Stimulated activated CD4-positive, alpha-beta T cell treated with anti-CD3 and anti-CD28 coated beads, TNF-alpha, amount 100 ng/mL, for 1 hour (primary cell): ENCODE measurements at places on chromosomes 12 and 14.

GRCh38 chr14:96095058-96095457, 55.9 kb downstream of the C14orf132 start:
- DNase-seq = no peak

DNA sequence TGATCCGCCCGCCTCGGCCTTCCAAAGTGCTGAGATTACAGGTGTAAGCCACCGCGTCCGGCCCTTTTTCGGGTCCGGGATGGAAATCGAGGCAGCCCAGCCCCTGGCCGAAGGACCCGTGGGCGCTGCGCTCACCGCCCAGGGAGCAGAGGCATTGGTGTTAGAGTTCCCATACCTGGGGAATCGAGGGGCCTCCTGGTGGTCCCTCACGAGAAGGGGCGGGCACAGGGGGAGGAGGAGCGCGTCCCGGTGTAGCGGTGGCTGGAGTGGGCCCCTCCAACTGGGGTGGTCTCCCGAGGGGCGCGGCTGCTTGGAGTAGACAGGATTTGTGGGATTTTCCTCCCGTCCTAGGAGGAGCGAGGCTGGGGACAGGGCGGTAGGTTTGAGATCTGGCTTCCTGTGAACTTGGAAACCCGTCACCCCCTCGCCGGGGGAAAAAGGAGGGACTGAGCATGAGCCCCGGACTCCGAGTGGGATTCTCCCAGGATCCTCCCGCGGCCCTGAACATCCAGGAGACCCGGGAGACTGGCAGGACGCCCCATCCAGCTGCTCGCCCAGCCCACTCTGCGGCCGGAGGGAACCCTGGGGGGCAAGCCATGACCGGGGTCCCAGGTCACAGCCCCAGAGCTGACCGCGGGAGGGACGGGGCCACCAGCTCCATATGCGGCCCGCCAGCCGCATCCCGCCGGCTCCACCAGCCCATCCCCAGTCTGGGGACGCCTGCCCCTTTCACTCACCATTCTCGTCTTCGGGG, 70.9 kb downstream of the ASCL4 start:
- no peak for DNase-seq

- no peak for DNase-seq
Observed at GRCh38 chr14:30993071-30993470, 32.4 kb upstream of the AP4S1 start.

GRCh38 chr12:93404961-93405849, 27.5 kb downstream of the NUDT4 start:
- no peak for DNase-seq

GRCh38 chr12:31249356-31249755, 76.6 kb downstream of the SINHCAF start:
- DNase-seq = no peak

GRCh38 chr12:104130760-104131159, 7.2 kb downstream of the NFYB start:
- no peak for DNase-seq

DNA sequence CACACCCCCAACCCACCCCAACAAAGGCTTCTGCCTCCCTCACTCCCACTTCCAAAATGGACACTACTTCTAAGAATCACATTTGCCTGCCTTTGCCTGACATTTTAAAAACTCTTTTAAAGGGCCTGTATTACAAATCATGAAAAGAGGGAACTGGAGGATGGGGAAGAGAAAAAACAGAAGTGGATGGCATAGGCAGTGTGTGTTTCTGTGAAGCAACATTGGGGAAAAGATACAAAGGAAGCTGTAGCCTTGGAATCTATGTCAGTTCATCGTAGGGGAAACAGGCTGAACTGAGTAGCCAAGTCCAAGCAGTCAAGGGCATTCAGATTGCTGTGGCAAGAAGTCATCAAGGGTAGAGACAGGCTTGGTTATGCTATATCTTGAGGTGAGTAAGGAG, 273.9 kb downstream of the BTG1 start:
- no peak for DNase-seq

- no peak for DNase-seq
Observed at GRCh38 chr14:25904446-25904845, 693.4 kb downstream of the NOVA1 start.

- no peak for DNase-seq
Observed at GRCh38 chr14:105430042-105430441, 10.4 kb downstream of the MTA1 start.

- DNase-seq = no peak
Observed at GRCh38 chr12:16691624-16692023, 85.7 kb upstream of the LMO3 start.

DNA sequence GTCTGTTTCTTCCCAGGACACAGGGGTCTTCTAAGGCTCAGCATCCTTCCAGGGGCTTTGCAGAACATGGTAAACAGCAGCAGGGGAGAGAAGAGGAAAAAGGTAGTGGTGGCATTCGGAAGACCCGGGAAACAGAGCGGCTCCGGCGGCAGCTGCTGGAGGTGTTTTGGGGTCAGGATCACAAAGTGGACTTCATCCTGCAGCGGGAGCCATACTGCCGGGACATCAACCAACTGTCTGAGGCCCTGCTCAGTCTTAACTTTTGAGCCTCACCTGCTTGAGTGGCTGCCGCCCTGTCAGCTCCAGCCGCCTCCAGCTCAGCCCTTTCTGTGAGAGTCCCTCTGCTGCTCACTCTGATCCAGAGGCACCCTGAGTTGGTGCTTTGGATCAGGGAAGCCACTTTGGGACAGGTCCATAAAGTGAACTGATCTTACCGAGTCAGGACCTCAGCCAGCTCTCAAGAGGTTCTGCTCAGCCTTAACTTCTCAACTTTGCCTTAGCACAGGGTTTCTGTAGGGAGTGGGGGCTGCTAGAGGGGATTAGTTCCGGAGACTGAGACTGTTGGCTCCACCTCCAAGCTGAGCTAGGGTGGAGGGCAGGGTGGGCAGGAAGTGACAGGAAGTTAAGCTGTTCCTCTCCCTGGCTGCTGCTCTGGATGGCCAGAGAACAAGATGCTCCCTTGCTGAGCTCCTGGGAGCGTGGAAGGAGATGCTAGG, 5.4 kb downstream of the SDR39U1 start:
- no peak for DNase-seq

DNA sequence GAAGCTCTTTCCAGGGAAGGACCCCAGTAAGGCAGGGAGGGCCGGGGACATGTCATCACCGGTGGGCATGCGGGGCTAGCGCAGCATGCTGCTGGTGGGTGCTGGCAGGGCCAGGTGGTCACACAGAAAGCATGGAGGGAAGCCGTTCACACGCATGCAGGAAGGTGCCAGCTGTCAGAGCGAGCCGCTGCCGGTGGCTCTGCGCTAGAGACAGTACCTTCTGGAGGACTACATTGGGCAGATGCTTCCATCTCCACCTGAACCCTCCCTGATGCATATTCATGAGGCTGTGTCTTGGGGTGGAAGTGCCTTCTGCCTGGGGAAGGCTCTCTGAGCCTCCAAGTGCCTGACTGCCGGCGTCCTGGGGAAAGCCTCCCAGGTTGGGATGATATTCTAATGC, 203.8 kb downstream of the CALM1 start:
- DNase-seq = no peak

- no peak for DNase-seq
Observed at GRCh38 chr12:71656740-71657139, 6.9 kb downstream of the ZFC3H1 start.

DNA sequence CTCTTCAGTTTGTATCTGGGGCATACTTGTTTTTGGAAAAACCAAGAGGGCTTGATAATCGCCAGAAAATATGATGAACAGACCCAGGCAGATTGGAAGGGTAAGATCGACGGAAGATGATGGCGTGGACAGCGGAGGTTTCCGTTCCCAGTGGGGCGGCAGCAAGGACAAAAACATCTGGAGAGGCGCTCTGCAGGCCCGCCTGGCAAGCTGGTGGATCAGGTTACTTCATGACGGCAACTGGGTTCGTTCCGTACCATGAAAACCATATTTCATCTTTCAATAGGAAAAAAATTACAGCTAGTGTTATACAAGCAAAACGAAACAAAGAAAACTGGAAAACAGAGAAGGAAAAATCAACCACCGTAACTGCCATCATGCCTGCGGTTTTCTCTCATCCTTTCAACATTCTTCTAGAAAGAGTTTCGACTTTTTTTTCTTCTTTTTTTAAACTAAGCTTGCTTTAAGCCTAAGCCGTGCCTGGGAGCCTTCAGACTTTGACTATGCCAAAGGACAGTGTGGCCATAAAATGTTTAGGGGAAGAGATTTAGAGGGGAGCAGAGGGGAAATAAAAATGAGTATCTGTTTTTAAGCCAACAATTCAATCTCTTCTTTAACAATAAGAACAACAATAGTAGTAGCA, 210.5 kb downstream of the FOXN3 start:
- no peak for DNase-seq

- DNase-seq = no peak
Observed at GRCh38 chr12:62649412-62650138, 182.9 kb downstream of the MON2 start.

- DNase-seq = no peak
Observed at GRCh38 chr12:98475565-98475908, 39.9 kb upstream of the TMPO start.

GRCh38 chr14:101563352-101563653, 2.0 kb downstream of the DIO3 start:
- no peak for DNase-seq

DNA sequence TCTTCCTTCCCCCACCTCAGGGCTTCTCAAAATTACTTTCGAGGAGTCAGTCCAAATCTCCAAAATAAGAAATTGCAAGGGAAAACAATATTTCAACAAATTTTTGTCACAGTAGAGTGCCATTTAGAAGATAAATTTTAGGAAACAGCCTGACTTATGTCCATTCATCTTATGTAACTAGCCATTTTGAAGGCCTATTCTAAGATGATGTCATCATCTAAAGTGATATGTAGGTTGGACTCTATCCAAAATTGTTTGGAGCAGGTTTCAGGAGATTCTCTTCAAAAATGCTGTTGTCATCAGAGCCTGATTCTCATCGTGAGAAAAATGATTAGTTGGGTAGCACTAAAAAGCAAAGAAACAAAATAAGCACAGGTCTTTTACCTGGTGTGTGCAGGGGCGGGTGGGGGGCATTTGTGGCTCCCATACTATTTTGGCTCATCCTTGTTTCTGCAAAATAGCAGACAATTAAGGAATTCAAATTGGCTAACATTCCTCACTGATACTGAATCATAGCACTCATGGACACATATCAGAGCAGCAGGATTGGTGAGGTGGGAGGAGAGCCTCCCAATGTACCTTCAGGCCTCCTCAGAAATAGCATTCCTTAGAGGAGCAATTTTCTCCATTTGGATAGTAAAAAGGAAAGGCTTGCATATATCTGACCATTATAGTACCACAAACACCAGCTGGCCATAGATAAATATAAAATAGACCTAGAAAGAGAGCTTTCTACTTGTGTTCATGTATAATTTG, 360.9 kb upstream of the NAV3 start:
- DNase-seq = no peak

GRCh38 chr12:93860668-93861373, 183.6 kb downstream of the CRADD start:
- no peak for DNase-seq

- no peak for DNase-seq
Observed at GRCh38 chr14:96130391-96130790, 74.2 kb upstream of the BDKRB2 start.
